Cardiac fibroblast (primary cell): ENCODE measurements at places on chromosomes 16 and 17.

DNA sequence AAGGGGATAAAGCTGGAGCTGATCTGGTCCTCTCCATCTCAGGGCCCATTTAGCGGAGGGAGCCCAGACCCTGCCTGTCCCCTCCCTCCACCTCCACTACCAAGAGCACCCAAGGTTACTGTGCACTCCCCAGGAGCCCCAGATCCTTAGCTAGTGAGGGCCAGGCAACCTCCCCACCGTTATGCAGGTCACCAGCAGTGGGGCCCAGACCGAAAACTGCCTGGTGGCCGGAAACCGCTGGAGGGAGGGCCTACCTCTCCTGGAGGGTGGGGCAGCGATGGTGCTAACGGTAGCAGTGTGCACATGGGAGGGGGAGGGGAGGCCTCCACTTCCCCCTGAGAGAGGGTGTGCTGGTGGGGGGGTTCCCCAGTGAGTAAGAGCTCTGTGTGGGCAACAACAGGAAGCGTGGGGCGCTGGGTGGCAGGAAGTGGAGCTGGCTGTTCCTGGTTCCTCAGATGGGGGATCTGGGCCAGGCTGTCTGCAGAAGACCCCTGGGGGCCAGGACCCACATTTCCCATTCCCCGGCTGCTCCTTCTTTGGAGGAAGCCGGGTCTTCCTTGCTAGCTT is 4.4 kb downstream of the FMNL1 start:
- DNase-seq = no peak

GRCh38 chr17:45341533-45342158 is 24.8 kb upstream of the MAP3K14 start:
- DNase-seq = peak; percentile 96

GRCh38 chr17:63999680-64000531 is 1.8 kb downstream of the PRR29 start:
- DNase-seq = no peak

- no peak for DNase-seq
These were observed 78.5 kb downstream of the TUBD1 start for GRCh38 chr17:59814276-59814675.

- DNase-seq = no peak
These were observed 112.1 kb downstream of the ADAMTS18 start for GRCh38 chr16:77322757-77323156.

- no peak for DNase-seq
These were observed 39.3 kb upstream of the TAC4 start for GRCh38 chr17:49887086-49887743.
